ENCODE measurements at places on chromosomes 5 and 9. TPM values are rescaled to one million over a fixed set of nuclear protein-coding genes. Genes with fewer than 3 reads are reported as not detected.

The FBXL7 gene
- not detected for total RNA-seq

DNA sequence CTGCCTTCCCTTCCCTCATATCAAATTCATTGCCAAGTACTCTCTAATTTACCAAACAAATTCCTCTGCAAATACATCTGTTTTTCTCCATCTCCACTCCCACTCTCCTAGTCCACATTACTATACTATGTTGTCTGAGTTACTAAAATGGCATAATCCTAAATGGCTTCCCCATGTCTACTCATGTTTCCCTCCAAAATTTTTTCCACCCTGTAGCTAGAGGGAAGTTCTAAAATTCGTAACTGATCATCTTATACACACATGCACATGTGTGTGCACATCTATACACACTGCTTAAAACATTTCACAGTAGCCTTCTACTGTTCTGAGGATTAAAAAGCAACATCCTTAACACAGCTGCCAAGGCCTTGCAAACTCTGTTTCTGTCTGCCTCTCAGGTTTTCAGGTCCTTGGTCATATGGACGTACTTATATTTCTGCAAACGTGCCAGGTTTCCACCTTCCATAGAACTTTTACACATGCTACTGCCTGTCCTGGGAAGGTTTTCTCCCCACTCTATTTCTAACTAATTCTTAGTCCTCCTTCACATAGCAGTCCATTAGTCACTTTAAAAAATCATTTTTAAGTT lies 140.6 kb downstream of the LURAP1L start:
- no peak overlapping the region for H3K27ac ChIP-seq
- H3K36me3 ChIP-seq, result no peaks in the 10 kb centered on the region
- DNase-seq, result no peak
- no peaks in the 10 kb centered on the region for H3K27me3 ChIP-seq

DNA sequence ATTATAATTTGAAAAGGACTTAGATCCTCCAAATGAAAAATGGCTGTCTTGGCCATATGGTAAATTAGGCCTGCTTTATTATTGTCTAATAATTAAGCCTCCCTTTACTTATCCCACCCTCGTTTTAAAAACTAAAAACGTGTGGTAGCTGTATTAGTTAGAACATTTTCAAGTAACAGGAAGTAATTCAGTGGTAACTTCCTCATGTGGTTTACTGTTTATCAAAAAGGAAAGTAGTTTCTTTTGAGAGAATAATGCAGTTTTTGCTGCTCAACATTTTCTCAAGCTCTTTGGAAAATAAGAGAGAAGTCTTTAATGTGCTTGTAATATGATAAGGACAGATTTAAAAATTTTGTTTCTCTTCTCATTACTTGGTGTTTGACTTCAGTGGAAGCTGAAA lies 26.0 kb downstream of the ZCCHC7 start:
- H3K27ac ChIP-seq, result peak overlapping the region; percentile 76
- DNase-seq, result no peak
- H3K4me3 ChIP-seq, result peak overlapping the region; percentile 62
- peaks cover 33% of the 10 kb centered on the region for H3K4me1 ChIP-seq
- H3K27me3 ChIP-seq, result no peaks in the 10 kb centered on the region

DNA sequence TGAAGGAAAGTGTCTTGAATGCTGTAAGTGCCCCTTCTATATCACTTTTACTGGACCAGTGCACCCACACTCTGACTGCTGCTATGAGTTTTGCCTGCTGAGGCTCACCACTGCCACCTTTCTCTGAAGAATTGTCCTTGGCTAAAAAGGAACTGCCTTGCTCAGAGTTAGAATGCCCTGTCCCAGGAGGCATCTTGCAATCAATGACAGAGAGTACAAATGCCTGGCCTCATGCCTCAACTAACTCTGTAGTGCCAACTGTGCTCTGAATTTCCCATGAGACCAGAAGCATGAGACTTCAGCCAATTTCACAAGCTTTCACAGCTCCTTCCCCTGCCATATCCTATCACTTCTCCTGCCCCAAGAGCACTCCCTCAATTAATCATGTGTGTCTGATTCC lies 569.7 kb downstream of the ZNF608 start:
- no peak overlapping the region for H3K4me3 ChIP-seq
- no peaks in the 10 kb centered on the region for H3K27me3 ChIP-seq
- H3K27ac ChIP-seq, result no peak overlapping the region
- DNase-seq, result no peak

The TAF11L10 gene
- total RNA-seq, result not detected

The MEIKIN gene
- 1.1 TPM for total RNA-seq

All from activated CD4-positive, alpha-beta memory T cell treated with anti-CD3 and anti-CD28 coated beads, Interleukin-2, amount 10 ng/mL, durations not matched to agents 7 days and 5 days (primary cell).